ENCODE measurements at places on chromosomes 12 and 14. TPM values are rescaled to one million over a fixed set of nuclear protein-coding genes. Genes with fewer than 3 reads are reported as not detected.

The PROX2 gene
- not detected for polyA plus RNA-seq

The MAX gene
- polyA plus RNA-seq: 65.2 TPM

The CIROP gene
- polyA plus RNA-seq: not detected

The COX8C gene
- polyA plus RNA-seq: not detected

The ASCL1 gene
- polyA plus RNA-seq: not detected

The GPR68 gene
- 5.7 TPM for polyA plus RNA-seq

The RESF1 gene
- polyA plus RNA-seq: 14.9 TPM

The NPFF gene
- not detected for polyA plus RNA-seq

The PPP1R1A gene
- not detected for polyA plus RNA-seq

The TCL1B gene
- polyA plus RNA-seq: not detected

The BCL11B gene
- polyA plus RNA-seq: 5.2 TPM

The CPNE6 gene
- polyA plus RNA-seq: not detected

The PRR4 gene
- 4.0 TPM for polyA plus RNA-seq

The RNASE3 gene
- not detected for polyA plus RNA-seq

The WNT1 gene
- polyA plus RNA-seq: not detected

The SIRT4 gene
- polyA plus RNA-seq: 1.7 TPM

The SCNN1A gene
- 13.2 TPM for polyA plus RNA-seq

The ENDOU gene
- polyA plus RNA-seq: 0.28 TPM

The KCNJ8 gene
- not detected for polyA plus RNA-seq

The RPS29 gene
- polyA plus RNA-seq: 7,725 TPM

The GYS2 gene
- not detected for polyA plus RNA-seq

The BHLHE41 gene
- 6.0 TPM for polyA plus RNA-seq

The SMIM41 gene
- not detected for polyA plus RNA-seq

The COL2A1 gene
- not detected for polyA plus RNA-seq

The ACTR10 gene
- polyA plus RNA-seq: 59.1 TPM

The PSMD9 gene
- polyA plus RNA-seq: 90.5 TPM

The CAPZA3 gene
- not detected for polyA plus RNA-seq

The MDGA2 gene
- polyA plus RNA-seq: not detected

The ZNF605 gene
- polyA plus RNA-seq: 11.4 TPM

The NELL2 gene
- 0.23 TPM for polyA plus RNA-seq

The CCDC38 gene
- polyA plus RNA-seq: not detected

The P2RX2 gene
- polyA plus RNA-seq: not detected

The TMEM63C gene
- polyA plus RNA-seq: 1.5 TPM

The IQSEC3 gene
- not detected for polyA plus RNA-seq

The ITGB7 gene
- polyA plus RNA-seq: 2.4 TPM

The POTEM gene
- not detected for polyA plus RNA-seq

The NTN4 gene
- 11.1 TPM for polyA plus RNA-seq

The ATXN7L3B gene
- polyA plus RNA-seq: 16.0 TPM

The KRT73 gene
- not detected for polyA plus RNA-seq

The VIPAS39 gene
- 25.6 TPM for polyA plus RNA-seq

The SRSF5 gene
- 308 TPM for polyA plus RNA-seq

The KRT82 gene
- polyA plus RNA-seq: not detected

The OASL gene
- polyA plus RNA-seq: 4.5 TPM

The JPH4 gene
- polyA plus RNA-seq: 0.03 TPM

The MAP1LC3B2 gene
- 4.3 TPM for polyA plus RNA-seq

The KRT71 gene
- not detected for polyA plus RNA-seq

The MSRB3 gene
- 12.7 TPM for polyA plus RNA-seq

The ADSS1 gene
- polyA plus RNA-seq: 1.7 TPM

The RPS6KL1 gene
- 0.69 TPM for polyA plus RNA-seq

The IRAK3 gene
- 0.17 TPM for polyA plus RNA-seq

The SERPINA10 gene
- not detected for polyA plus RNA-seq

The PACS2 gene
- polyA plus RNA-seq: 20.8 TPM

Data from keratinocyte (primary cell).